Activated T-helper 1 cell treated with Interleukin-2 at 50 U/mL for 16 hours (primary cell): ENCODE measurements at places on chromosomes 16 and 17.

DNA sequence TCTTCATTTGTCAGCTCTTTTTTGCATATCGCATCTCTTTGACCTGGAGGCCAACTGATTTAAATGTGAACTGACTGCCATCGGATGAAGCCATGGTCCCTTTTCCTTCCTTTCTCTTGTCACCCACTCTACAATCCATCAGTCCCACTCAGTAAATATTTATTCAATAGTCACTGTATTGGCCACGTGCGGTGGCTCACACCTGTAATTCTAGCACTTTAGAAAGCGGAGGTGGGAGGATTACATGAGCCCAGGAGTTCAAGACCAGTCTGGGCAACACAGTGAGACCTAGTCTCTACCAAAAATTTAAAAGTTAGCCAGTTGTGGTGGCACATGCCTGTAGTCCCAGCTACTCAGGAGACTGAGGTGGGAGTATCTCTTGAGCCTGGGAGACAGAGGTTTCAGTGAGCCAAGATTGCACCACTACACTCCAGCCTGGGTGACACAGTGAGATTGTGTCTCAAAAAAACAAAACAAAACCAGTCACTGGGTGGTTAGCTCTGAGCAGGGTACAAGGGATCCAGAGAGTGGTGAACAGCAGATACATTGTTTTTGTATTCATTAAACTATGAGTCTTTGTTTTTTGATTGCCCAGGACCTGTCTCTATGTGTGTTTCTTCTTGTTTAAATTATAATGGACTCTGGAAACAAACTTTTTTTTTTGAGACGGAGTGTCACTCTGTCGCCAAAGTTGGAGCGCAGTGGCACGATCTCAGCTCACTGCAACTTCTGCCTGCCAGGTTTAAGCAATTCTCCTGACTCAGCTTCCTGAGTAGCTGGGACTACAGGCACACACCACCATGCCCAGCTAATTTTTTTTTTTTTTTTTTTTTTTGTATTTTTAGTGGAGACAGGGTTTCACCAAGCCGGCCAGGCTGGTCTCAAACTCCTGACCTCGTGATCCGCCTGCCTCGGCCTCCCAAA, 6.9 kb downstream of the PHAF1 start:
- no peak for DNase-seq

DNA sequence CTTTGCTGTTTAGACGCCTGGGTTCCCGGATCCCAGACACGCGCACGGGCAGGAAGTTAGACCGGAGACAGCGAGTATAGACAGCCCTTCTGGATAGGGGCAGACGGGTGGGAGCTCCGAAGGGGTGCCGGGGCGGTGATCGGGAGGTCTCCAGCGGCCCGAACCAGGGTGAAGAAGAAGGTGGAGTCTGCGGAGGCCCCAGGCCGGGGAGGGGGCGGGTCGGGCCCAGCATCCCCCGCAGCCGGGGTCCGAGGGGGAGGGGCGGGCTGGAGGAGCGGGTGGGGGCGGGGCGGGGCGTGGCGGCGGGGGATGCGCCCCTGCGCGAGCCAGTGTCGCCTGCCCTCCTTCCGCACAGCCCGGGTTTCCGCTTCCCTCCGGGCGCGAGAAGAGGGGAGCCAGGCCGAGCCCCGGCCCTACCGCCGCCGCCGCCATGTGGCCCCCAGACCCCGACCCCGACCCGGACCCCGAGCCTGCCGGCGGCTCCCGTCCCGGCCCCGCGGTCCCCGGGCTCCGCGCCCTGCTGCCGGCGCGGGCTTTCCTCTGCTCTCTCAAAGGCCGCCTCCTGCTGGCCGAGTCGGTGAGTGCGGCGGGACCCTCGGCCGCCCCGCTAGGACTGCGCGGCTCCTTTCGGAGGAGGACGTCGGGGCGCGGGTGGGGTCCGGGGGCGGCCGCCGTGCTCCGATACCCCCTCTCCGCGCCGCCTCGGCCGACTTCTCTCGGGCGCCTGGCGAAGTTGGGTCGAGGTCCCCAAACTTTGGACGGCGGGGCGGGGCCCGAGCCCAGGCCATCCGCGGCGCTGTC, at the start of gene CMTM3:
TSS of gene CMTM3 (plus strand) at position 329 of the 801 bp plus-strand sequence. CDS start at position 431, 102 bp downstream.
- DNase-seq = peak; percentile 56

DNA sequence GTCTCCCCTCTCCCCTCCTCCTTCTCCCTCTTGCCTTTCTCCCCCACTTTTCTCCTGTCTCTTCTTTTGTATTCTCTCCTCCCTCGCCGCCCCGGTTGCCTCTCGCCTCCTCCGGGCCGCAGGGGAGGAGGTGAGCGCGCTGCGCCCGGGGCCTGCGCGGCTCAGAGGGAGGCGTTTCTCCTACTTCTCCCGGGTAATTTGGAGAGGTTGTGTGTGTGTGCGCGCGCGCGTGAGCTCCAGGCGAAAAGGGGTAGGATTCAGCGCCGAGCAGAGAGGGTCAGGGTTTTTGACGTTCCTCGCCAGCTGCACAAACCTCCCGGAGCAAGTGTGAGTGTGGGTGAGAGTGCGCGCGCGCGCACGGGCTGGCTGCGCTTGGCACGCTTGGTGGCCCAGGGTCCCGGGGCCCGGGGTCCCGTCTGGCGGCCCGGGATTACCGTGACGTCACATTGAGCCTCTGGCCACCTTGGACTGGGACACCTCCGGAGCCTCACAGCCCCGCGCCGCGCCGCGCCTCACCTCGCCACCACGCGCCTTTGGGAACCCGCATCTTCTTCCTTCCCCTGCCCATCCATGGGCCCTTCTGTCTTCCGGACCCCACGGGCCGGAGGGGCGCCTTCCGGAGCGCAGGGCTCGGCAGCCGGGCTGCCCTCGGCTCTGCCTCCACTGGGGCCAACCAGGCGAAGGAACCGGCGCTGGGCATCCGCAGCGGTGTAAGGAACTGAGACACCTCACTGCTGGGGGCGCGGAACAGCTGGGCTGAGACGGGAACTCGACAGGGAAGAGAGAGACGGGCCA, 479 bp downstream of the IRX6 start:
- no peak for DNase-seq

DNA sequence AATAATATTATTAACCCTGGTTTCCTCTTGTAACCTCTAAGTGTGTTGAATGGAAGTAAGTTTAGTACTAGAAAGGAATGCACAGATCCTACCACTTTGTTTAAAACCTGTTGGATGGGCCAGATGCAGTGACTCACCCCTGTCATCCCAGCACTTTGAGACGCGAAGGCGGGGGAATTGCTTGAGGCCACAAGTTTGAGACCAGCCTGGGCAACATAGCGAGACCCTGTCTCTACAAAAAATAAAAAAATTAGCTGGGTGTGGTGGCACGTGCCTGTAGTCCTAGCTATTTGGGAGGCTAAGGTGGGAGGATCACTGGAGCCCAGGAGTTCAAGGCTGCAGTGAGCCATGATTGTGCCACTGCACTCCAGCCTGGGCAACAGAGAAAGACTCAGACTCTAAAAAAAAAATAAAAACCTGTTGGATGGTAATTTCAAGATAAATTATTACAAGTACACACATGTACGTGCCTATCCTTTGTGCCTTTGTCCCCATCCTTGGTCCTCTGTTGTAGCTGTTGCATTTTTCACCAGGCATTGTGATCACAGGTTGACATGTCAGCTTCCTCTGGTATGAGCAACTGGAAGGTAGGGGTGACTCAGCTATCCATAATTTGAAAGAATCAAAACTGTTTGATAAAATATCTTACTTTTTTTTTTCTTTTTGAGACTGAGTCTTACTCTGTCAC, 30.7 kb upstream of the METTL9 start:
- no peak for DNase-seq

DNA sequence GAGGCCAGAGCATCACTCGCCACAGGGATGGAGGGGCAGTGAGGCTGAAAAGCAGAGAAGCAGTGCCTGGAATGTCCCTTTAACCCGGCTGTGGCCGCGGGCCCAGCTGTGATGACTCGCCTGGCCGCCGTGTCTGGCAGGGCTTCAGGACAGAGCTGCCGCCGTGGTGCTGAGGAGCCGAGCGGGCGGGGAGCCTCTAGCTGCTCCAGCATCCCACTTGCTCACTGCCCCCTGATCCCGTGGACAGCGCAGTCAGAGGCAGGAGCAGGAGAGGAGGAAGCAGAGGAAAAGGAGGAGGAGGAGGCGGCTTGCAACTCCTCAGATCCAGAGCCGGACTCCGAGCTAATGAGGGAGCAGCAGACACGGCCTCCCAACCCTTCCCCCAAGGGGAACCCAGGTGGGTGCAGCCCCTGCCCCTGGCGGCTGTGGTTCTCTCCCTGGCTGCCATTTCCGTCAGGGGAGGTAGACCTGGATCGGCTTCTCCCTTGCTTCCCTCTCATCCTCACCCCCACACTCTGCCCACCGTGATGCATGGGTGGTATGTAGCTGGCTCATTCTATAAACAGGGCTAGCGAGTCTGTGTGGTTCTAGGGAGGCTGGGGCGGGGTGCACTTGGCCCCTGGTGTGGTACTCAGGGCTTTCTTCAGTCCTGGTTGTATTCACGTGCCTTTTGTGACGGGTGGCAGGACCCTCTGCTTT, 165.7 kb downstream of the CMIP start:
- no peak for DNase-seq

DNA sequence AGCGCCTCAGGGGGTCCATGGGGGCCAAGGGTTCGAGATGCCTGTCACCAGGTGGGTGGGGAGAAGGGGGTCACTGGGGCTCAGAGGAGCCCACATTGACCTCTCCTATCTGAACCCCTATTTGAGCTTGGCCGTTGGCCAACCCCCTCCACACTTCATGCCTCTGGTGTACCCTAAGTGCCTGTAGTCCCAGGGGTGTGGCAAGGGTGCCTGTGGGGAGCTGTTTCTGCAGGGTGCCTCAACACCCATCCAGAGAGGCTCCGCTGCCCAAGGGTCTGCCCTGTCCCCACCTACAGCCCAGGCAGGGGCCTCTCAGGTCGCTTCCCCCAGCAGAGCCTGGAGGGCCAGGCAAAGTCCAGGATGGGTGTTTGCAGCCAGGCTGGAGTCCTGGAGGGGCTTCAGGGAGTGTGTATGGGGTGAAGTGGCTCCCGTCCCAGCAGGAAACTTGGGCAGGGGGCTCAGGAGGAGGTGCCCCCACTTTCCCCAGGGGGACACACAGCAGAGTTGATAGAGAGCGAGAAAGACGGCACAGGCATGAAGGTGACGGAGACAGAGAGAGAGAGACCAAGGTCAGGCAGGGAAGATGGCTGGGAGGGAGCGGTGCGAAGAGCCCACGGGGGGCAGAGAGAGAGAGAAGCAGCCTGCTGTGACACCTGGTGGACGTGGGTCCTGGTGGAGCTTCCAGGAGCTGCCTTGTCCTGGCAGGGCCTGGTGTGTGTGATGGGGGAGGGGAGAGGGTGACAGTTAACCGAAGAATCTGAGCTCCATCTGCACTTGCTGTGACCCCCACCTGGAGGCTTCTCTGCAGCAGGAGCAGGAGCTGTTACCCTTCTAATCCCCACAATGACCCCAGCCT, at the start of gene SEPTIN12:
TSS of gene SEPTIN12 (minus strand) at position 719 of the 856 bp plus-strand sequence. CDS start at position 19, 700 bp downstream.
- no peak for DNase-seq

DNA sequence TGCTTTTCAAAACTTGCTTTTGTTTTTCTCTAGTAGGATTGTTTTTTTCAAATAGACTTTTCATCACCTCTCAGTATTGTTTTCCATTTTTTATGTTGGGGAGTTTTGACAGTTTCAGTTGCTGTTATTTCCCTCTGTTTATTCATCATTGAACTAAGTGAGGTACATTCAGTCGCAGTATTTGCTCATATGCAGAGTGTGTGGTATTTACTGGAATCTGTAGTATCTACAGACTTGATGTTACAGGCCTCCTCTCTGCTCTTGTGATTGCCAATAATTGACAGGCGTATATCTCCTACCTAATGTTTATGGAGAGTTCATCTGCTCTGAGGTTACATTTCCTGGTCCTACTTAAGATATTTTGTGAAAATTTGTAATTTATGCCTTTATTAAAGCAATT, 49.6 kb downstream of the COX10 start:
- no peak for DNase-seq

- no peak for DNase-seq
Measured at GRCh38 chr16:74117798-74118197, 178.8 kb upstream of the PSMD7 start.

DNA sequence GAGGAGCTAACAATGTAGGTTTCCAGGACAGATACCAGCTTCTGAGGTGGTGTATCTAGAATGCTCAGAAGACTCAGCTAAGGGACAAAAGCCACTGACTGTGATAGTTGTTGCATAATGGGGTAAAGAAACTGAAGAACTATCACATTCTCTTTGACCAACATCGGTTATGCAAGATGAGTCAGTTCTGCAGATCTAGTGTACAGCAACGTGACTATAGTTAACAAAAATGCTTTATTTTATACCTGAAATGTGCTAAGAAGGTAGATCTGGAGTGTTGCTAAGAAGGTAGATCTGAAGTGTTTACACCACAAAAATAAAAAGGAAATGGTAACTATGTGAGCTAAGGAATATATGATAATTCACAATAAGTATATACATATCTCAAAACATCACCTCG, 2.5 kb downstream of the KRTAP9-6 start:
- no peak for DNase-seq

DNA sequence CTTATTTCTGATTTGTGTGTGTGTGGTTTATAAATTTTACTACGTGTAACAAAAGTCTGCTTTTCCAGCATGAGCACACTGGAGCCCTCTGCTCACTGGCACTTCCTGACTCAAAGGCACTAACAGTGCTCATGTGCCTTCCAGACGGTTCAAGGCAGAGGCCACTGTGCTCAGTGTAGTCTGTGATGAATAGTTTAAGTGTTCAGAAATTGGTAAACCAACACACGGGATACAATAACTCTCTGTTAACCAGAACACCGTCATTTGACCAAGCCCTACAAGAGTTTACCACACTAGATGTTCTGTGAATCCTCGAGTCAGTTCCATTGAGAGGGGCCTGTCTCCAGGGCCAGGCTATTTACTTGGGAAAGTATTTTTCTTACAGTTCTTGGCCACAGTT, 191.9 kb downstream of the MRTFB start:
- no peak for DNase-seq

DNA sequence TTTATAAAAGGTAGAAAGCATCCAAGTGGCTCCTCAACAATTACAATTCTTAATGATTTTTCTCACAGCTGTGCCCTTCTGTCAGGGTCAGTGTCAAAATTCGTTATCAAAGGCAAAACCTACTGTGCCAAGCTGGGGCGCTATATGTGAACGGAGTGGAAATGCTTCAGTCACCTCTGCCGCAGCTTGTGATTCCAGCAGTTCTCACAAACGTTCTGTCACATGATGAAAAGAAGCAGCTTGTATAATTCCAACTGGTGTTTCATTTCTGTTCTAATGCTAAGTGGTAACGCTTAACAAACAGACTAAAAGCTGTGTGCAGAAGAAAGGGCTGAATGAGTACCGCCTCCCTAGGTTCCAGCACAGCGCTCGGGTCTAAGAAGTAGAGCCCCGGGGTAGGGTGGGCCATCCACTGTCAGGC, 14.2 kb downstream of the PLD6 start:
- no peak for DNase-seq

DNA sequence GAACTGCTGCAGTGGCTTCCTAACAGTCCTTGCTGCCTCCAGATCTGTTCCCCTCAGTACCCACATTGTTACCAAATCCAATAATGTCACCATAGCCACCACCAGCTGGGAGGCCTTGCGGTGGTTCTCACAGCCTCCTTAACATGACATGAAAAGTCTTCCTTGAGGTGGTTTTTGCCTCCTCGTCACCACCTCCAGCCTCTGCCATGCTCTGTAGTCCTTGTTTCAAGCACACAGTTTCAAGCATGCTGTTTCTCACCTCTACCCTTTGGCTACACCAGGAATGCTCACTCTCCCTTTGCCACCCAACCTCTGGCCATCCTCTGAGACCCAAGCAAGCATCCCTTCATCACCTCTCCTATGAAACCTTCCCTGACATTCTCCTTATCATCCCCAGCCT, 47.2 kb downstream of the DNAH9 start:
- DNase-seq = no peak

GRCh38 chr17:4839965-4840892, 7.1 kb downstream of the MINK1 start:
- no peak for DNase-seq

- no peak for DNase-seq
Measured at GRCh38 chr16:73389085-73389484, 341.2 kb upstream of the ZFHX3 start.

- DNase-seq = no peak
Measured at GRCh38 chr17:72264682-72265405, 144.0 kb downstream of the SOX9 start.
